NCI-H82 (cell line): ENCODE measurements at places on chromosomes 11 and 22.
A peak's percentile ranks its signal among the peaks of the same experiment; 100 is the strongest.

- no peak for DNase-seq
Measured at GRCh38 chr22:42365942-42366695, 66.1 kb downstream of the NFAM1 start.

DNA sequence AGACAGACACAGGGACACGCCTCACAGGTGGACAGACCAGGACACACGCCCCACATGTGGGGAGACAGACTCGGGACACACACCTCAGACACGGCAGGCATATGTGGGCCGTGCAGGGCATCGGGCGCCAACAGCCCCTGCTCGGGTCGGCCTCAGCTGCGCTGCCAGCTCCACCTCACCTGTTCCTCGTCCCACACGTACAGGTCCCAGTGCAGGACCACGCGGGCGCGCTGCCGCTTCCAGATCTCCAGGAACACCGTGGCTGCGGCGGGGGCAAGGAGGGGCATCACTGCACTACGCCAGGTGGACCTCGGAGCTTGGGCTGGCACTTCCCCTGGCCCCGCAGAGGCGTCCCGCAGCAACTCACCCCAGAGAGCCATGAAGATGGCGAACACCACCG lies 12.4 kb downstream of the ANO9 start:
- DNase-seq: no peak

DNA sequence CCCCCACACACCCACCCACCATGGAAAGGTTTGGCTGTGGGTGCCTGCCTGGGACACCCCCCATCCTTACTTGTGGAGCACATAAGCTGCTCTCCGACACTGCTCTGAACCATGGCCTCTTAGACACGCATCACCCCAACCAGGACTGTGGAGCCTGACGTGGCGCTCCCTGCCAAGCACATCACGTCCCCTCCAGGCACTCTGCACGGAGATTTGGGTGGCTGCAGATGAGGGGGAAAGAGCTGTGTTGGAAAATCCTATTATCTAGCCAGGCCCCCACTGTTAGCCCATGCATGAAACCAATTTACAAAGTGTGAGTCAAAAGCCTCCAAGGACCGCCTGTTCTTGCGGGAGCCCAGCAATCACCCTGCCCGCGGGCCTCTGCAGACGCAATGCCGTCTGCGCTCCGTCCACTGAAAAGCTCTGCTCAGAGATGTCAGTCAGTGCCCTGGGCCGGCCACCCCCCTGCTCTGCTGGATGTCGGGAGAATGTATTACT lies 163.4 kb upstream of the NECTIN1 start:
- DNase-seq: peak; percentile 77

GRCh38 chr11:75536786-75537641 lies 11.3 kb upstream of the GDPD5 start:
- DNase-seq: no peak
